ENCODE measurements at places on chromosomes 6 and 20.

GRCh38 chr6:52994031-52994838 is 849 bp downstream of the GSTA4 start:
- DNase-seq: no peak

GRCh38 chr6:73923905-73924485 is 228.0 kb downstream of the CD109 start:
- DNase-seq: no peak

DNA sequence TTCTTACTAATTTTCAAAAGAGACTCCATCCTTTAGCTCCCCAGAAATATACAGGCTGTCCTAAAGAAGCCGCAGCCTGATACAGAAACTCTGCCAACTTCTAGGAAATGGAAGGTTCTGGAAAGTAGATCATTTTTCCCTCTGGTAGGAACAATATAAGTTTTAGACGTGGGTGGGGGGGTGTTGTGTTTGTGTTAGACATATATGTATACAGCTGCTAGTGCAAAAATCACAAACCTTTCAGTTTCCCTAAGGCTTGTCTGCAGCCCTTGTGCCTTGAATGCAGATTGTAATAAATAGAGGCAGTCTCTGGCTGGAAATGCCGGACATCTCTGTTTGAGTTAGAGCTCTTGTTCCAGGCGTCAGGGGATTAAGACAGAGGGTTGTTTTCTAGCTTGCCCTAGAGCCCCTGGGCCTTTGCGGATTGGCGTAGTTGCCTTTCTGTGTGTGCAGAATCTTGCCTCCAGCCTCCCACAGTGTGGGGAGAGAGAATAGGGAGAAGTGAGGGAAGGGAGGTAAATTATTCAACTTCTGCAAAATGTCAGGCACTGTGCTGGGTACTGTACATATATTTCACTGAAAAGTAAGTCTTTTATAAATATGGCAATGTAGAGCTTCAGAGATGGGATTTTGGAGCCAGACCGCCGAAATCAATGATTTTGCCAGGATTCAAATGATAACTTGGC is 269.7 kb downstream of the PRL start:
- DNase-seq: no peak

- DNase-seq: no peak
Measured at GRCh38 chr6:89432875-89433251, at the start of gene ANKRD6. ANKRD6 (plus strand) TSS chr6:89433152; CDS start chr6:89566977, 133,825 bp downstream.

DNA sequence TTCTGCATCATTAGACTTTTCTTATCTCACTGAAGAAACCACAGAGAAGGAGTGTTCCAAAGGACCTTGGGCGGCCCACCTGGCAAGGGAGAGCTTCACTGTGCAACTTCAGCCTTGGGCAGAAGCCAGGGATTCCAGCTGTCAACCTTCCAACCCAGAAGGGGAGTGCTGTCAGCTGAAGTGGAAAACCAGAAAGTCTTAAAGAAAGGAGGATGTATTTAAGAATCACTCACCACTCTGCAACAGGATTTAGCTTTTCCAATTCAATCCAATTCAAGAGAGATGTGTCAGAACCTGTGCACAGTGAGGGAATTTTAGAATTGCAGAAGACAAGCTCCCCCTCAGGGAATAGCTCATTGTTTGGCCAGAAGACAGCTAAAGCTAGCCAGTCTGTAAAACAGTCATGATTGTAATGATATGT is 553.7 kb downstream of the CD83 start:
- DNase-seq: peak; percentile 37

GRCh38 chr6:136359851-136360250 is 70.2 kb upstream of the BCLAF1 start:
- DNase-seq: no peak
